Hematopoietic multipotent progenitor cell treated with erythropoietin and hydrocortisone succinate and interleukin-3 and kit ligand, for 17 days (in vitro differentiated cells): ENCODE measurements at places on chromosomes 12 and 14.

DNA sequence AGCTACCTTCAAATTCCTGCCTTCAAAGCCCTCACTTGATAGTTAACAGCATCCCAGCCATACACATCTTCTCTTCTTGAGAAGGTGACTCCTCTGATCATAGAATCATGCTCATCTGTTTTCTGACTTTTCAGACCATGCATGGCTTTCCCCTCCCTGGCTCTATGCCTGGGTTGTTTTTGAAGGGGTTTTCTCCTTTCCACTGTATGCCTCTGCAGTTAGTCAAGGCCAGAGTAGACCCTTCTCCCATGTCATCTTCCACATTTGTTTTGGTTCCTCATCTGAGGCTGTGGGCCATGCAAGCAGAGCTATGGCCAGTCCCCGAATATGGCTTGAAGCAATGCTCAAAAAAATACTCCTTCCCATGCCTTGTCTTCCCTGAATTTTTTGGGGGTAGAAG lies 14.3 kb upstream of the MCRS1 start:
- no peak for DNase-seq

DNA sequence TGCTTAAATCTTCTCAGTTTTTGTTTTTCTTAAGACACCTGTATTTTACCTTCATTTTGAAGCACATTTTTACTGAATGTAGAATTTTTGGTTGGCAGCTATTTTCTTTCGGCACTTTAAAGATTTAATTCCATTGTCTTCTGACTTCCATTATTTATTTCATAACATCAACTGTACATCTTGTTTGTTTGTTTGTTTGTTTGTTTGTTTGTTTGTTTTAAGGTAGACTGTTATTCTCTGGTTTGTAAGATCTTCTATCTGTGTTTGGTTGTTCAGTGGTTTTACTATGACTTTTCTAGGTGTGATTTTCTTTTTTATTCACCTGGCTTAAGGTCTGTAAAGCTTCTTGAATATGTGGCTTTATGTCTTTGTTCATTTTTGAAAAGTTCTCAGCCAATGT lies 61.9 kb downstream of the IFT81 start:
- DNase-seq: no peak

DNA sequence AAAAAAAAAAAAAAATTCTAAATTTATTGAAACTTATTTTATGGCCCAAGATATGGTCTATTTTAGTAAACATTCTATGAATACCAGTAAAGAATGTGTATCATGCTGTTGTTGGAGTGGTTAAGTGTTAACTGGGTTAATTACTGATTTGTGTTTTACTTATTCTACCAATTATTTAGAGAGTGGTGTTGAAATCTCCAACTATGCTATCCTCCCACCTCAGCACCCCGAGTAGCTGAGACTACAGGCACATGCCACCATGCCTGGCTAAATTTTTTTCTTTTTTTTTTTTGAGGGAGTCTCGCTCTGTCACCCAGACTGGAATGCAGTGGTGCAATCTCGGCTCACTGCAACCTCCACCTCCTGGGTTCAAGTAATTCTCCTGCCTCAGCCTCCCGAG lies 72.2 kb downstream of the R3HDM2 start:
- no peak for DNase-seq

DNA sequence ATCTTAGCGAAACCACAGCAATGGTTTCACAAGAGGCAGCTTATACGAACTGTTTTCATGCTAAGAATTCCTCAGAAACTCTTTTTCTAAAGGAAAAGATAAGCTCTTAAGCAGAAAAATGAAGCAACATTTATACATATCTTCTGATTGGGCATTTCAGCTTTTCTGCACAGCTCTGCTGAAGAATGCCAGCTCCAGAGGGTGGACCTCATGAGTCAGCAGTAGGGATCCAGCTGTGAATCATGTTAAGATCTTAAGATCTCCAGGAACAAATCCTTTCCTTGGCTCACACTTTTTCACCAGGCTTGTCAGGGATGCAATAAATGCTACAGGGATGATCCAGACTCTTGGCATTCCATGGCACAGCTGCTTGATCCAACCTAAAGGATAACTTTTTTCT lies 477.1 kb upstream of the CCDC196 start:
- no peak for DNase-seq

DNA sequence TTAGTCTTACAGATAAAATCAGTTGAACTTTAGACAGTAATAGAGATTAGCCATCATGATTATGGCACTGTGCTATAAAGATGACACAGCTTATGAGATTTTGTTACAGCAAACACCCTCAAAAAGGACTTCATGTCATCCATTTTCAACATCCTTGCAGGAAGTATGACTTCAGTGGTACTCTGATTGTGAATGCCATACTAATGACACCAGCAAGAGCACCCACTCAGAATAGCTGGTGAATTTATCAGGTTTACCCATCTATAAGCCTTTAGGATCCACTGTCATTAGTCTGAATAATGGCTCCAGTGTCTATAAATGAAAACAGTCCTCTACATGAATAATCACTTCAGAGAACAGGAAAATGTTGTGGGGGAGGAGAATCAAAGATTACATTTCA lies 615.2 kb downstream of the RPS29 start:
- DNase-seq: no peak

- DNase-seq: no peak
These were observed 354.0 kb upstream of the KITLG start for GRCh38 chr12:88934163-88934747.

DNA sequence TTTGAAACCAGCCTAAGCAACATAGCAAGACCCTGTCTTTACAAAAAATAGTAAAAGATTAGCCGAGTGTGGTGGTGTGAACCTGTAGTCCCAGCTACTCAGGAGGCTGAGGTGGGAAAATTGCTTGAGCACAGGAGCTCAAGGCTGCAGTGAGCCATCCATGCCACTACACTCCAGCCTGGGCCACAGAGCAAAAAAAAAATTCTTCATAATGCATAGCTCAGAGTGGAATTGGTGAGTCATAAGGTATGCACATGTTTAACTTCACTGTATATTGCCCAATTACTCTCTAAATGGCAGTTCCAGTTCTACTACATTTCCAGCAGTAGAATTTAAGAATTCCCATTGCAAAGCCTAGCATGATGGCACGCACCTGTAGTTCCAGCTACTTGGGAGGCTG lies 26.8 kb upstream of the CLIP1 start:
- DNase-seq: no peak

GRCh38 chr12:124994437-124994975 lies 1.1 kb downstream of the BRI3BP start:
- no peak for DNase-seq

DNA sequence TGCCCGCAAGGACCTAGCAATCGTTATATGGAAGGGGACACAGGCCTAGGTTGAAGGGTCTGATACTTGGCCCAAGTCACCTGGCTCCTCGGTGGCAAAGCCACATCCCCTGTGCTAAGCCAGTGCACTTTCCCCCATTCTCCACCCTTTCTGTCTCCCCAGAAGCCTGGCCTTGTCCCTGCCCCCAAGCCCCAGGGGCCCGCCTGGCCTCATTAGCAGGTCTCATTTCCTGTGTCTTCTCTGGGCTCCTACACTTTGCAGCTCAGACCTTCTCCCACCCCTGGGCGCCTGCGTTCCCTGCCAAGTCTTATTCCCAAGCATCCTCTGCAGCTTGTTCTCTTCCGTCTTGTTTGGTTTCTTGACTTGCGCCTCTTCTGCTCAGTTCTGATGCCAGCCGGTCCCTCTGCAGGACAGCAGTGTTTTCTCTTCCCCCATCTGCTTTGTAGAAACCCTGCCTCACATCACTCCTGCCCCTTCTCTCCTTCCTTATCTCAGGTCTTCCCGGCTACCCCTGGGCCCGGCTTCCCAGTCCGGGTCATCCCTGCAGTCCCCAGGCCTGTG lies 66.7 kb downstream of the SLC24A4 start:
- no peak for DNase-seq

GRCh38 chr12:25959071-25959961 lies 834 bp downstream of the RASSF8 start:
- no peak for DNase-seq

DNA sequence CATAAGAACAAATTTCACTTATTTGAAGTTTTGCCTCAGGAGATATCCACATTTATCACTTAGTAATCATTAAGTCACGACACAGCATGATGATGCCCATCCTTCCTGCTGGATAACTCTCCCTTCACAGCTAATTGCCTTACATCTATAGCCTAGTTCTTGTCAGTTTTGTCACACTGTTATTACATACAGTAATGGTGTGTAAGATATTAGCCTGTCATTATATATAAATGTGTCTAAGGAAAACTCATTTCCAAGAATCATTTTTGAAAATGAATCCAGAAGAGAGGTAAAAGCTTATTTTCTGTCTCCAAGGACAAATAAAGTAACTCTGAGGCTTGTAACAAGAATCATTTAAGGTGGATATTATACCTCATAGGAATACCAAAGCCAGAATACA lies 193.2 kb upstream of the ARID2 start:
- no peak for DNase-seq

- DNase-seq: no peak
These were observed 95.0 kb downstream of the SYT1 start for GRCh38 chr12:78959556-78959955.

GRCh38 chr12:96130396-96131059 lies 63.6 kb upstream of the ELK3 start:
- DNase-seq: no peak

DNA sequence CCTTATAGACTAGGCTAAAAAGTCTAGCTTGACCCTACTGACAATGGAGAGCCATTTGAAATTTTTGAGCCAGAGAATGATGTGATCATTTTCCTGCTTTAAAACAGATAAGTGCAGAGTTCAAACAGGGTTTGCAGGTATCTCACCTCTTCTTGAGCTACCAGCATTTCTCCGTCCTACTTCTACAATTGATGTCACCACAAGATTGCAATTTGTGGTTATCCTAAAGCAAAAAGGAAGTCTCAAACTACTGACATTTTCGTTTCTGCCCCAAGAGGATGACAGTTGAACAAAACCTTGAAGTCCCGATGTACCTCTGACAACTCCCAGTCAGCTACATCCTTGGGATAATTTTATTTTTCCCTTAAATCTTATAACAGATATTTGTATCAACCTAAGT lies 86.7 kb downstream of the PTGER2 start:
- DNase-seq: no peak

DNA sequence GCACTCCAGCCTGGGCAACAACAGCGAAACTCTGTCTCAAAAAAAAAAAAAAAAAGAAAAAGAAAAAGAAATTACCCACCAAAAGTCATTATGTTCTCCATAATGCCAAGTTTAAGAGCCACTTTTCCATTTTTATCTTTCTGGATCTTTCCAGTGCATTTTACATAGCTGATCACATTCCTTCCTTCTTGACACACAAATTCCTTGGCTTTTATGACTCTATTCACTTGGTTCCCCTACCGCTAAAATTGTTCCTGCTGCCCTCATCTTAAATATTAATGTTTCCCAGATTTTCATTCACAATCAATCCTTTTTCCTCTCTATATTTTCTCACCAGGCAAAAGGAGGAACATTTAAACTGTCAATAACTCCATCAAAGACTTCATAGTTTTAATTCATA lies 20.2 kb downstream of the KLHL28 start:
- no peak for DNase-seq

GRCh38 chr12:82124711-82125380 lies 233.3 kb downstream of the CCDC59 start:
- no peak for DNase-seq

- DNase-seq: no peak
These were observed 10.9 kb downstream of the CTDSP2 start for GRCh38 chr12:57835366-57836288.

- peak; percentile 56 for DNase-seq
These were observed 1.0 kb downstream of the NCOR2 start for GRCh38 chr12:124566161-124566996.
